ENCODE measurements at places on chromosomes 12 and 14.

- DNase-seq = no peak
These were observed 8.6 kb upstream of the KRT8 start for GRCh38 chr12:52913431-52913821.

GRCh38 chr14:98947911-98948595 lies 323.9 kb downstream of the BCL11B start:
- DNase-seq = no peak

DNA sequence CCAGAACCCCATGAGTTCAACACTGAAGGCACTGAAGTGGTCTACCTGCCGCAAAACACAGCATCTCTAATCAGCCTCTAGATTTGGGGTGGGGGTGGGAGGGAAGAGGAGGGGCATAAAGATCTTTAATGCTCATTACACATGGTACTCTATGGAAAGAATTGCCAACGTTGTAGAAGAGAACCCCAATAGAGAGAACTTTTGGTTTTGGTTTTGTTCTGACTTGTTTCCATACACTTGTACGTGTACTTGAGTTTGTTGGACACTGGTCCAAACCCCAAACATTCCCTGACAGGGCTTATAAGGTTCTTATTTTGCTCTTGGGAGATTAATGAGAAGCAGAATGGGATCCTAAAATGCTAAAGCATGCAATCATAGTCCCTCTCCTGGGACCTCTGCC lies 31.0 kb downstream of the GNPTAB start:
- DNase-seq = no peak

GRCh38 chr12:105547786-105548185 lies 217.3 kb downstream of the C12orf75 start:
- DNase-seq = no peak

- DNase-seq = no peak
These were observed 290.9 kb downstream of the PPFIA2 start for GRCh38 chr12:81468206-81468605.

DNA sequence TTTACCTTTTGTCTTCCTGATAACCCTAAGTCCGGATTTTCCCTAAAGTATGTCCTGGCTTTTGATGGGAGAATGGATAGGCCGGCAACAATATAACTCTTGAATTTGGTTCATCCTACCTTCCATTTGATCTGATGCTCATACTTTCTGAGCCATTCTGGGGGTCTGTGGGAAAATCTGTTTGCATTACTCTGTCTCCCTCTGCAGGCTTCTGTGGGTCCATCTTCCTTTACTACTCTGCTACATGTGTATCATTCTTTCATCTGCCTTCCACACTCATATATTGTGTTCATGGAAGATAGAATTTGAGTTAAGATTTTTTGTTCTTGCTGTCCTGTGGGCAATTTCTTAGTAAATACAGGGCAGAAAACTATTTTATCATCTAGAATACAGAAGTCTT lies 101.5 kb downstream of the NAV3 start:
- no peak for DNase-seq

GRCh38 chr12:139585-139984 lies 73.0 kb downstream of the IQSEC3 start:
- DNase-seq = no peak

- DNase-seq = no peak
These were observed 336.8 kb downstream of the NAV3 start for GRCh38 chr12:78167510-78167909.

DNA sequence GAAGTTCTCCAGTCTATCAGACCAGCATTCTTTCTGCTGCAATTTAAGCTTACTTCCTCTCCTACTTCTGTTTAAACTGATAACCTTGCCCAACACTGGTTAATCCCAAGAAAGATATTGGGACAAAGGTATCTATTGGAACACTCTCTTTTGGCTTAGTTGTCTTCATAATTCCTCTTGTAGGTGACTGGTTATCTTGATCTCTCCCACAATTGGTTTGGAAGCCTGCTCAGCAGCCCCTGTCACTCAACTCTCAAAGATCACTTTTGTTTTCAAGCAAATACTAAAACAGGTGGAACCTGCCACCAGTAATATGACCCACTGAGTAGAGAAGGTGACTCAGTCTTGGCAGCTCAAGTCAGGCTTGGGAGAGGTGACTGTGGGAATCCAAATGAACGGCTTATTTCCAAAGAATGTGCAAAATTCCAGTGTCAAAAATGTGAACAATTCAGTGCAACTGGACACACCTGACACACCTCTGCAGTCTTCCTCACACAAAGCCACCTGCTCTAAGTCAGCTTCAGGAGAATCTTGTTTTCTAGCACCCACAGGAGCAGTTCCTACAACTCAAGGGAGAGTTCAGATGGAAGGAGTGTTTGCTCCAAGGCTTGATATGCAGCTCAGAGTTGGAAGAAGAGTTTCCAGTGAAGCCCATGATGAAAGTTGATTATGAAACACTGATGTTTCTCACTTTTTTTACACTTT lies 83.2 kb upstream of the SLC38A2 start:
- DNase-seq = no peak

DNA sequence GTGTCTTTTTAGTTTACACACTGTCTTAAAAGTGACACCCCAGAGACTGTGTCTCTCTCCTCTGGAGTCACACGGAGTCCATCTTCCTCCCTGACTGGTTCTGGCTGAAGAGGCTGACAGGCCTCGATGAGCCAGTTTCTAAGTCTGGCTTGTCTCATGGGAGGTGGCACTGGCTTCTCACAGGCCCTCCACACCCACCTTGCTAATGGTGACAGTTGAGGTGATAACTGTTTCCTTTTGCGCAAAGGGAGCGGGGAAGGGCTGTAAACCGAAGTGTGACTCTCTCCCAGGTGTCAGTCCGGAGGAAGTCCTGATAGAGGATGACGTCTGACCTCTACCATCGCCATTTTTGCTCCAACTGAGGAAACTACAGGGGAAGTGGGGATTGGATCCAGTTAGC lies 30.2 kb downstream of the KCTD10 start:
- no peak for DNase-seq

- DNase-seq = no peak
These were observed 89.2 kb downstream of the FOXN3 start for GRCh38 chr14:89327771-89328212.

GRCh38 chr12:85155791-85156190 lies 119.6 kb downstream of the LRRIQ1 start:
- no peak for DNase-seq

GRCh38 chr12:119423285-119423684 lies 88.8 kb downstream of the CCDC60 start:
- DNase-seq = no peak

- peak; percentile 23 for DNase-seq
These were observed 200.2 kb upstream of the RBM19 start for GRCh38 chr12:114166362-114166761.

DNA sequence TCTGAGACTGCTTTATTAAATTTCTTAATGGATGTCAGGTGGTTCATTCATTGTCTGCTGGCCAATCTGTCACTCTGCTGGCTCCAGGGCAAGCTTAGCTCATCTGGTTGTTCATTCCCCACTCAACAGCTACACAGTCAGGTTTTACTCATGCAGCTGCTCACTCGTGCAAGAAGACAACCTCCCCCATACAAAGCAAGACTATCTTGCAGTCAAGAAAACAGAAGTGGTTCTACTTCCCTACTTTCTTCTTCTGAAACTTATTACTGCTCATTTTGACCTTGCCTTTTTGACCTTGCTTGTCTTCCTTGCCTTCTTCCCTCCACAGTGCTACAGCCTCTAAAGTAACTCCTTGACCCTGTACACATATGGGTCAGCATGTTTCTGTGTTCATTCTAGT lies 277.9 kb downstream of the SSPN start:
- DNase-seq = no peak

GRCh38 chr12:26266881-26267280 lies 71.5 kb downstream of the SSPN start:
- DNase-seq = no peak

DNA sequence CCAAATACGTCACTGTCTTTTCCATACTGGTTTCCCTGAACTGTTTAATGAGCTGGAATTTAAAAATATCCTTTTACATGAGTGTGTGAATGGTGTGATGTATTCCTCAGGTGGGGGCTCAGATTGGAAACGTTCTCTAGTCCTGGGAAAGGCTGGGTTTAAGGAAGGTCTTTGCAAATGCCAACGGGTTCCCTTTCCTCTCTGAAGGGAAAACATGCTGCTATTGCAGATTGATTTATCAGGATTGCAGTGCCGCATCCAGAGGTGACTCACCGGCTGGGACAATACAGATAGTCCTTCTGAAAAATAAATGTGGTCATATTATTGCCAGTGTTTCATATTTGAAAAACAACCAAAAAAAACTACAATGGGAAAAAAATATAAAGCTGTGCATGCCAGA lies 193.1 kb upstream of the FLRT2 start:
- DNase-seq = no peak

DNA sequence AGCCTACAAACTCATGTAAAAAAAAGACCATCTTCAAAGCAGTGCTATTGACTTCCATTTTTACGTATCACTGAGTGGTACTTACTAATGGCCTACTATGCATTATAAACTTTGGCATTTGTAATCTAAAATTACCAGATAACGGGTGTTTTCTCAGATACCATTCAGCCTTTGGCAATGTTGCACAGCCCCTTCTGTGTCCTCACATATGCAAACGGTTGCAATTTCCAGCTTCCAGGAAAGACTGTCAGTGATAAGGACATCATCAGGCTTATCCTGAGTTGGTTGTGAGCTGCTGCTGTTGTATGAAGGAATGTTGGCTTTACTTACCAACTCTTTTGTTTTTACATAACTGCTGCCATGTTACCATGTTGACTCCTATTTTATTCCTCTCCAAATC lies 1.6 kb upstream of the SLC6A13 start:
- no peak for DNase-seq

DNA sequence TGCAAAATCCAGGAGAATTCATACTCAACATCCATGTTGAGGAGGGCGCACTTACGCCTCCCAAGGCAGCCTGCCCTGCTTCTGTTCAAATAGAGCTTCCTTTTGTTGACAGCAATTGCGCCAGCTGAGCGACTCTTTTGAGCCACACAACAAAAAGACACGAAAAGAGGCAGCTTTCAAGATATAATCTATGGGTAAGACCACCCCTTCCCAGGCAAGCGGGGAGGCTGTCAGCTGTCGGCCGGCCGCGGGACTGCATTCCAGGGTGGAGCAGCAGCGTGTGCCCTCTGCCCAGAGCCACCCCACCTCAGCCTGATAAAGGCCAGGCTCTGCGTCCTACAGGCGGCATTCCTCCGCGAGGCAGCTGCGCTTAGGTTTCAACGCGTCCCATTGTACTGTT lies 15.8 kb upstream of the STAB2 start:
- DNase-seq = peak; percentile 46

- no peak for DNase-seq
These were observed 182.4 kb downstream of the ASCL1 start for GRCh38 chr12:103139876-103140275.

- DNase-seq = no peak
These were observed 156.4 kb upstream of the FRMD6 start for GRCh38 chr14:51495319-51495718.

GRCh38 chr12:13957576-13957975 lies 23.8 kb downstream of the GRIN2B start:
- no peak for DNase-seq

GRCh38 chr14:68261092-68261842 lies 441.7 kb downstream of the RAD51B start:
- no peak for DNase-seq

DNA sequence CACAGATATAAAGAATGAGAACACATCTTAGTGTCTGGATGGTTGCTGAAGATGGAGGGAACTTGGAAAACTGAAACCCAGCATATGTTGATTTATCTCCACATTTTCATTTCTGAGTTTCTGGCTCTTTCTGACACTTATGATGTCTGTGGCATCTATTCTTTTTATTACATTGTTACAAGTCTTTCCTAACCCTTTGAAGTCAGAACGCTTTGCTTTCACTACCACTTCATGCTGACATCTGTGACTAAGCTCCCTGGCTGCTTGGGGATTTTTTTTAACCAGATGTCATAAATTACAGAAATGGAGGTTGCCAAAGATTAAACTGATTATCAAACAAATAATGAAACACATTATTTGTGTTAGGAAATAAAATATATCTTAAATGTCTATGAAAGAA lies 188.7 kb downstream of the KITLG start:
- no peak for DNase-seq

- DNase-seq = no peak
These were observed 677.2 kb downstream of the AACS start for GRCh38 chr12:125742413-125742812.

GRCh38 chr12:26636710-26637328 lies 196.2 kb downstream of the ITPR2 start:
- no peak for DNase-seq

- DNase-seq = no peak
These were observed 45.4 kb downstream of the BCAT1 start for GRCh38 chr12:24903329-24904088.

- no peak for DNase-seq
These were observed 163.6 kb downstream of the RIMBP2 start for GRCh38 chr12:130552483-130552996.

DNA sequence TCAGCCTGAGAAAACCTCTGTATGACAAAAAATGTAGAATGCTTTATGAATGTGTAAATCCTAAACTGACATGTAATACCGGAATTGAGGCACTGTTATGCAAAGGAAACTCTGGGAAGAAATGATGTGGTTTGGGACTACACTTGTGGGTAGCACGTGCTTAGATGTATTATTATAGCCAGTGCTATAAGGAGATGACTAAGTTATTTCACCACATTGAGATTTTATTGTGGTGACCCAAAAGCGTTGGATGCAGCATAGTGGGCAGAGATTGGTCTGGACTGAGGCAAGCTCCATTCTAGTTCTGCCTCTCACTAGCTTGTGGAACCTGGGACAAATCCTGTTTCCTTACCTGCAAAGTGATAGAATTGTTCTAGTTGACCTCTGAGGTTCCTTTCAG lies 172.2 kb downstream of the SNAPC1 start:
- no peak for DNase-seq

- DNase-seq = no peak
These were observed 3.3 kb upstream of the RIMBP2 start for GRCh38 chr12:130719263-130719859.

GRCh38 chr14:51978681-51979085 lies 10.7 kb upstream of the RTRAF start:
- DNase-seq = no peak

DNA sequence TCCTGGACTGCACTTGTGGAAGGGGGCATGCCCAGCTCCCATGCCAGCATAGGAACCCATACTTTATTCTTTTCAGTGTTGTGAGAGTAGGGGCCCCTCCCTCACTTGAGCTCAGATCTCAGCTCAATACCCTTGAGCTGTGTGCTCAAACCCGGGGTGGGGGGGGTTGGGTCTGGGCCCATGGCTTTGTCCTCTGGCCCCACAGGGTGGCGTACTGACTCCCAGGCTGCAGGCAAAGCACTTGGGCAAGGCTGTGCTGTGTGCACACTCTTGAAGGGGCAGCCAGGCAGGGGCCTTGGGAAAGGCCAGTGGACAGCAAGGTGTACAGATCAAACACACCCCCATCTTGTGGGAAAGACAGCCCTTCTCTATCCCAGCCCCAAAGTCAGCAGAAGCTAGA lies 81.8 kb downstream of the WIF1 start:
- no peak for DNase-seq

Data from progenitor cell of endocrine pancreas (in vitro differentiated cells).